ENCODE measurements at places on chromosomes 1 and 21.

GRCh38 chr1:47950471-47950870 lies 46.7 kb downstream of the TRABD2B start:
- DNase-seq, result no peak

DNA sequence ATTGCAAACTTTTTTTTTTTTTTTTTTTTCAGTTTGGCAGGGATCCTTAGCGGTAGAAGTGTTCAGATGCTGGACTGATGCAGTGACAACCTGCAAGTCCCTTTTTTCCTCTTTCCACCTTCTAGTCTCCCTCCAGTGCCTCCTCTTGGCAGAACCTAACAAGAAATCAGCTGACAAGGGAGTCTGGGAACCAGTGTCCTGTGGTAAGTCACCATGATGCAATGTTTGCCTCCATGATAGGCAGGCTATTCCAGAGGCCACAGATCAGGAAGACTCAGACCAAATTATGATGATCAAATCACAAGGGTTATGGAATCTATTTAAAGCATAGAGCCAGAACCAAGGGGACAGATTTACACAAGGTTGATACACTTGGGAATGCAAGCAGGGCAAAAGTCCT lies 3.0 kb upstream of the CD34 start:
- no peak for DNase-seq

DNA sequence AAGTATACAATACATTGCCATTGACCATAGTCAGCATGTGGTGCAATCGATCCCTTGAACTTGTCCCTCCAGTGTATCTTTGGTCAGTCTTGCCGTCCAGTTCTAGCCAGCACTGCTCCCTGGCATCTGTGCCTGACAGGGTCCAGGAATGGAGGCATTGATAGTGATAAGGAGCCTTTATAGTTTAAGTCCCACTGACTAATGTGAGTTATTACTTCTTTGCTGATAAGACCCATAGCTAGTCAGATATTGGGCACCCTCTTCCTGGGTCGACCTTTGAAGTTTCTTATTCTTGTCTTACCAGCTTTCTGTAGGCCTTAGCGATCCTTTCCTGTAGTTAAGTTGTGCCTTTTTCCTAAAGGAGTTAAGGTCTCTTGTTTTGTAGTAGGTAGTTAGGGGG lies 13.0 kb downstream of the UCK2 start:
- no peak for DNase-seq

DNA sequence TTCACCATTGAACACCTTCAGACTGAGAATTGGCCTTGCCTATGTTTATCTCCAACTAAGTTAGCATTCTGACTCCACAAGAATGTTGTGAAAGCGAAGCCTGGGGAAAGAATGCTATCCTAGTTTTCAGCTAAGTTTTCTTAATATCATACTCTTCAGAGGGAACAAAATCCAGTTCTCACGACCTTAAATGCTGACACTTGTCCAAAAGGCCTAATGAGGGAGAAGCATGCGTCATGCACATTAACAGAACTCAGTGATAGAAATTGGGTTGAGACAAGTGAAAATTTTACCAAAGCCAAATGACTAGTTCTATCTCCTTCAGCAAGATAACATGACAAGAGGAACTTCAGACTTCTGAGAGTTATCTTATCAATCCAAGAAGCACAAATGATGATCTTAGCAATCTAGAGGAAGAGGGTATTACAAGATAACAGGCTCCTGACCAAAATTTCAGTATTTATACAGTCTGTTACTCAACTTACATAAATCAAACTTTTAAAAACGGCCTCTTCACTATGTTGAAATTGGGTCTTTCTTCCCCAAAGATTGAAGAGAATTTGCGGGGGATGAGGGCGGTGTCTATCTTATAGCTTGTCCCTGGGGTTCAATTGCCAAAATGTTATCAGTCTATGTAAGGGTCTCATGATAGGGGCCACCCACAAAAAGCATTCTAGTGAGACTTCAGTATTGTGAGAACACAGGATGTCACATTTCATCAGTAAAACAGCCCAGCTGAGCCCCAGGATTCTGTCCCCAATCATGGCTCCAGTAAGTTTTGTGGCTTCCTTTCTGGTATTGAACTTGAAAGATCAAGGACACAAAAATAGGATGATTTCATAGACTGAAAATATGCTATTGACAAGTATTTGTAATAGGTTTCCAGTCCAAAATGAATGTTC lies 26.5 kb upstream of the SLC45A3 start:
- DNase-seq, result no peak

- DNase-seq, result no peak
These were observed 64.5 kb downstream of the OBSCN start for GRCh38 chr1:228272331-228272791.

GRCh38 chr1:205326812-205327466 lies 5.4 kb upstream of the NUAK2 start:
- DNase-seq, result no peak

GRCh38 chr1:156750191-156750672 lies 1.2 kb downstream of the HDGF start:
- no peak for DNase-seq

DNA sequence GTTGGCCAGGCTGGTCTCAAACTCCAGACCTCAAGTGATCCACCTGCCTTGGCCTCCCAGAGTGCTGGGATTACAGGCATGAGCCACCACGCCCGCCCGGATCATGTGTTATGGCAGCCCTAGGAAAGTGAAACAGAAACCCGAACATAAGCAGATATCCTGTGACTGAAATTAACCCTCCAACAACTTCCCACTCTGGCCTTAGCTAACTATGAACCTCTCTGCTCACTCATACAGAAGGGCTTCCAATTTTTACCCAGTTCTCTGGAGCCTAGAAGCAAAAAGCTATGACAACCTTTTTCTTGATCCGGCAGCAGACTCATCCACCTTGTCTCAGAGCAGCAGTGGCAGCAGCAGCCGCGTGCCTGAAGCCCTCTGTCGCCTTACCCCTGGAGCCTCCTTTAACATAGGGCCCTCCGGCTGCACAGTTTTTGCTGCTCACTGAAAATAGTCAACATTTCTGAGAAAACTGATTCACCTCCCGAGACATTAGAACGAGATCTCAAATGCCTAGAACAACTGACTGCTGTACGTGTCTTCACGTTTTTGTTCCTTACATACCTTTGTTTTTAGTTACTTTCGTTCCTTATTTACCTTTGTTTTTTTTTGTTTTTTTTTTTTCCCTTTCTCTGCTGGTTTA lies 9.3 kb downstream of the CBR1 start:
- DNase-seq, result peak; percentile 31

GRCh38 chr1:240956020-240956419 lies 344.1 kb upstream of the GREM2 start:
- no peak for DNase-seq

GRCh38 chr1:19311503-19311930 lies 427 bp downstream of the AKR7A2 start:
- no peak for DNase-seq

GRCh38 chr1:29437946-29438345 lies 201.6 kb downstream of the PTPRU start:
- no peak for DNase-seq

DNA sequence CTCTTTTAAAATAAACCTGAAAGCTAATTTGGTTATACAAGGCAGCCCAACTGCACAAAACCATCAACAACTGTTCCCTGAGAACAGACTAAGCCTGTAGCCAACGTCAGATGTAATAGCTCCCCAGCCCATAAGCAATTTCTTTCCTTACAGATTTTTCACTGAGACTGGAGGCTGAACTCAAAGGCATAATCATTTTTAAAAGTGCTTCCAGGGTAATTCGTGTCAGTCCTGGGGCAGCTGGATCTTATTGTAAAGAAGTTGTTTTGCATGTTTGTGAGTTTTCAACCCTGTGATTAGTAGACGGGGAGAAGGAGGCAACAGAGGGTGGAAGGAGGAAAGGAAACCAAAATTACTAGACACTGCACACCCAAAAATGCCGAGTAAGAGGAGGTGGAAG lies 3.2 kb downstream of the DPT start:
- DNase-seq, result no peak

- no peak for DNase-seq
These were observed 1092.7 kb downstream of the PLA2G4A start for GRCh38 chr1:187921426-187921825.

DNA sequence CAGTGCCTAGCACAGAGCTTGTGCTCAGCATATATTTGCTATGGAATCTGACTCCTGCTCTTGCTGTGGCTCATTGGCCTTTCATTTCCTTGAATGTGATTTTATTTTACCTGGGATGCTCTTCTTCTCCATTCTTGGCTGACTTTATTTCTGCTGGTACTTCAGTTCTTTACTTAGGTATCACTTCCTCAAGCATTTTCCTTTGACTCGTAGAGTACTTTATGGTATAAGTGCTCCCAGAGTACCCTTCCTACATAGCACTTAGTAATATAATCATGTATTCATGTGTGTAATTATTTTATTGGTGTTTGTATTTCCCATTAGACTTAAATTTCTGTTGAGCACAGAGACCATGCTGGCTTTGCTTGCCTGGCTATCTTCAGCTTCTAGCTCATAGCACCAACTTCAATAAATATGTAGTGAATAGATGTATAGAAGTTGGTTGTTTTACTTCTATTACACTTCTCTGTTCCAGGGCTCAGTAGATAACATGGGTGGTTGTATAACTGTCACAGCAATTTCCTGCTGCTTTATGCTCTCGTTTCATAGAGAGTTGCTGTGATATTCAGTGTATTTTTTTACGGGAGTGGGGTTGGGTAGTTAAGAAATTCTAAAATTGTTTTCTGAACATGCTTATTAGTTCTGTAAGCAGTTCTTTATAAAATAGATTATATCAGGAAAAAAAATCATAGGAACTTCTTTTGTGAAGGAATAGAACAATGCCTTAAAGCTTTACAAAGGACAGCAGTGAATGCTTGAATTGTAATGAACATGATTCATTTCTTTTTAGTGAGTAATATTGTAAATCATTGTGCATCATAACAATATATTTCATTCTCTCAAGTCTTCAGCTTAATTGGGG lies 112.2 kb downstream of the NEK7 start:
- no peak for DNase-seq

DNA sequence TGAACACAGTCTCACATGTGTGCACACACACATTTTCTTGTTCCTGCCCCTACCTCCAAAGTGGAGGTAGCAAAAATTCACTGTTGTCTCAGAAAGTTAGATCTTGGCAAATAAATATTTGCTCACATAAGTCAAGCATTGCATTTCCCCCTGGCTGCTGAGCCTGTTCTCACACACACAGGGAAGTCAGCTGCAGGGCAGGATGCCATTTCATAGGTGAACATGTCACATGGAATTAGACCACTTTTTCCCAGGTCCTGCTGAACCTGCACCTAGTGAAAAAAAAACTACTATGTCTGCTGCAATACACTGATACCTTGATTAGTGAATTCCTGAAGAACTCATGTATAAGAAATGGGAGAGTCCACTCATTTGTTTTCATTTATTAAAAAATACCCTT lies 5.3 kb upstream of the CD55 start:
- no peak for DNase-seq

All from activated CD4-positive, alpha-beta T cell treated with anti-CD3 and anti-CD28 coated beads, Interleukin-2, amount 50 U/mL, for 1 hour (primary cell).